ENCODE measurements at places on chromosomes 2 and 18.

- no peak for DNase-seq
These were observed 56.4 kb upstream of the VRK2 start for GRCh38 chr2:57990118-57990725.

DNA sequence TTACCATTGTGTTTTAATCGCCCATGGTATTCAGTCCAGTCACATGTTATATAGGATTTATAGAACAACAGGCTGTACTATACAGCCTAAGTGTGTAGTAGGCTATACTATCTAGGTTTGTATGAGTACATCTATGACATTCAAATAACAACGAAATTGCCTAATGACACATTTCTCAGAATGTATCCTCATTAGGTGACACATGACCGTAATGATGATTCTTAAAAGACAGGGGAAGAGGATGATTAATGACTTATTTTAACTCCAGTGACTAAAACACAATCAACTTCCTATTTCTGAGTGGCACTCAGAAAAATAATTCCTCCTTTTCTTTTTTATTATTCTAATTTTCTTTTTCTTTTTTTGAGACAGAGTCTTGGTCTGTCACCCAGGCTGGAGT lies 63.0 kb upstream of the ACSL3 start:
- DNase-seq = no peak

DNA sequence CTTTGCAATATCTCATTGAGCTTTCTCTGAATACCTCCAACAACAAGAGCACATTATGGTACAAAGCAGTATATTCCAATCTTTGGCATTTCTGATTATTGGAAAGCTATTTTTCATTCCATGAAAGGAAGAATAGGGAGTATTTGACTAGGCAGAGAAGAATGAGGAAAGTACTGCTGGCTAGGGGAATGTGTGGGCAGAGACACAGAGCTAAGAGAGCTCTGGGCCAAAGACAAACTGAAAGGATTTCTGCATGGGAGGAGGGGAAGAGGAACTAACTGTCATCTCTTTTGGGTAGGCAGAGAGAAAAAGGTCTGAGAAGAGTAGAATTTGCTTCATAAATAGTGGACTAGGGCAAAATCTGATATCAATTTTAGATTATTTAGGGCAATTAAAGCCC lies 150.8 kb downstream of the CCDC85A start:
- DNase-seq = no peak

- no peak for DNase-seq
These were observed 27.7 kb downstream of the SNORC start for GRCh38 chr2:232897598-232898408.

GRCh38 chr18:44143072-44143471 lies 537.6 kb upstream of the SETBP1 start:
- DNase-seq = no peak

DNA sequence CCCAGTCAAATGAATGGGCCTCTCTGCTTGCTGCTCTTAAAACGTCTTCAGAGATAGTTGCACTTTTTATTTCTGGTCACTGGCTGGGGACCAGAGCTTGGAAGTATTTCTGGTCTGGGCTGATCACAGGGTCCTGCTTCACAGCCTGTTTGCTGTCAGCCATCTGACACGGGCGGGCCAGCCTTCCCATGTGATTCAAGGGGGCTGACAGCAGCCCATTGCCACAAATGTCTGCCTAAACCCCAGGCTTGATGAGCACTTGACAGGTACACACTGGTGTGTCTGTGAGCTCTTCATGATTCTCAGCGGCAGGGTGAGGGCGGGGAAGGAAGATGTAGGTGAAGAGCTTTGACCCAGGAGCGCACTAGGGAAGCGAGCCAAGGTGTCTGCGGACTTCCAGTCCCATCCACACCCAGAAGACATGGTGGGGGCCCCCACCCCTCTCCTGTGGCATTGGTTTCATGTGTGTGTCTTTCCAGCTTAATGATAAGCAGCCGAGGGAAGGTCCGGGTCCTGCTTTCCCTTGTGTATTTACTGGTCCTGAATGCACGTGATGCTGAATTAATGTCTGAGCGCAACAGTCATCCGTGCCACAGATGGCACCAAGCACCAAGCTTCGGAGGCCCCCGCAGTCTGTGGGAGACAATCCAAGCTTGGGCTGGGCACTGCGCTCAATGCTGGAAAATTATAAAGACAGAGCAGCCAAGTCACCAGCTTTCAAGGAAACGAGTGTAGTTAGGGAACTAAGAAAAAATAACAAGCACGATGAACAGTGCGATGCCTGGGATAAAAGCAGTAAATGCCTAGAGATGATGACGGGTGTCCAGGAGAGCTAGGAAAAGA lies 73.3 kb downstream of the SH3BP4 start:
- DNase-seq = no peak

- DNase-seq = no peak
These were observed 73.8 kb upstream of the ACAA2 start for GRCh38 chr18:49886891-49887764.

DNA sequence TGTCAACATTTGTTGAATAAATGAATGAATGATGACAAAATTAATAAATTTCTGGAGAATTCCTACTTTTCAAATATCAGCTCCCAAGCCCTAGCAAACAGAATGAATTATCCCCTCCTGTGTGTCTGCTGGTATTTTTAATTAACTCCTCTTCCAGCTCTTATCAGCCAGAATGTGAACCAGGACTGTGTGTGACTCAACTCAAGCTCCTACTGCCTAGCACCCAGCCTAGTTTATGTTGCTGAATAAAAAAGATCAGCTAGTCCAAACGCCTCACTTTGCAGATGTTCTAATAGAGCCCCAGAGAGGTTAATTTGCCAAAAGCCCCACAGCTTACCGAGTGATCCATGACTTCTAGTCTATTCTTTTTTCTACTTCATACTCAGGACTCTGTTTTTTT lies 50.3 kb downstream of the RABL2A start:
- no peak for DNase-seq

DNA sequence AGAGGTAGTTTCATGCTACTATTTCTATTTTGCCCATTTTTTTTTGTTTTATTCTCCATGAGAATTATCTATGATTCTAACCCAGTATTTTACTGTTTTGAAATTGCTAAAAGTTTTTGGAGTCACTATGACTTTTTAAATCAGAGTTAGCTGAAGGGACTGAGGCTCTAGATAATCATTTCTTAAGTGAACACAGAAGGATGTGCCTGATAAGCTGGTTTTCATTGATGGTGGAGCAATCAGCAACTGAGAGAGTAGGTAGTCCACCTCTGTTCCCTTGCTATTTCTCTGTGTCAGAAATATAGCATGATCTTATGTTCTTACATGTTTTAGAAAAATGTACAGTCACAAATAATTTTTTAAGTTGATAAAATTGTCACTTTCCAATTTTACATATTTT lies 59.4 kb downstream of the CCDC138 start:
- DNase-seq = no peak

- DNase-seq = no peak
These were observed 46.7 kb downstream of the CCDC195 start for GRCh38 chr2:224669449-224669848.

GRCh38 chr2:48170281-48170680 lies 264.0 kb upstream of the FBXO11 start:
- DNase-seq = no peak

DNA sequence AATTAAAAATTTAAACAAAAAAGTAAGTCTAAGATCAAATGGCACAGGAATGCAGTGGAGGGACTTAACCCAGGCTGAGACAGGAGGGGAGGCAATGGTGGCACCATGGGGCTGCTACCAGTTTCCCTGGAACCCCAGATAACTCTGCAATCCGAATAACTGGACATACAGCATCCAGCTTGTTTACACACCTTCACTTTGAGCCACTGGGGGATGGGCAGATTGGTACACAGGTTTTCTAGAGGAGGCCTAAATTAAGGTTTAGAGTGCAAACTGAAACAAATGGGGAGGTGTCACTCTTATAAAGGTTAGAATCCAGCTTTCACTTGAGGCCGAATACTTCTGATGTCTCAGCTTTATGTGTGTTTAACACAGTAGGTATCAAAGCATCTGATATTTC lies 189.3 kb upstream of the FN1 start:
- no peak for DNase-seq

All from NCI-H2081 treated with DMSO at 0.1 percent for 48 hours (cell line).